Globus pallidus (tissue), 1 donor: ENCODE measurements at places on chromosomes 3 and 15.
A peak's percentile ranks its signal among the peaks of the same experiment; 100 is the strongest.

DNA sequence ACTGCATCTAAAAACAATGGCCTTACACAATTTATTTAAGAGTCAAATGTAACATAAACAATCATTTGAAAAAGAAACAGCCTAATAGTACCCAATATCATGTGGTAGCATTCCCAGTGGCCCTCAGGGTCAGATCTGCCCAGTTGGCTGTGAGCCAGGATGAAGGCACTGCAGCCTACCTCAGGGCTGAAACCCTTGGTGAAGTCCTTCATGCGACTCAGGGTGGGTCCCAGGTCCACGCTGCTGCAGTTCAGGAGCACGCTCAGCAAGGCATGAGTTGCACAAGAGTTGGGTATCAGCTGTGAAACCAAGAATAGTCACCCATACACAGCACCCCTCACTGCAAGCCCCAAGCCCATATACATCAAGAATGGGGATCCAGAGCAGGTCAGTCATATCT, 37.1 kb downstream of the SEMA3G start:
- no peak for DNase-seq

- DNase-seq: no peak
Observed at GRCh38 chr15:61171209-61171608, 57.9 kb downstream of the RORA start.

GRCh38 chr3:30353711-30354467, 252.5 kb upstream of the TGFBR2 start:
- DNase-seq: no peak

GRCh38 chr15:72421484-72421883, 23.4 kb downstream of the TMEM202 start:
- no peak for DNase-seq

GRCh38 chr3:106277731-106278130, 408.9 kb upstream of the CBLB start:
- DNase-seq: no peak

GRCh38 chr15:59492389-59493377, 54.7 kb downstream of the FAM81A start:
- DNase-seq: peak; percentile 81

- peak; percentile 81 for DNase-seq
Observed at GRCh38 chr3:58414538-58415197, 19.0 kb downstream of the PDHB start.
